HEK293T (cell line): ENCODE measurements at places on chromosomes 16 and 17.

- no peak for DNase-seq
These were observed 18.8 kb downstream of the ADORA2B start for GRCh38 chr17:15963670-15964110.

DNA sequence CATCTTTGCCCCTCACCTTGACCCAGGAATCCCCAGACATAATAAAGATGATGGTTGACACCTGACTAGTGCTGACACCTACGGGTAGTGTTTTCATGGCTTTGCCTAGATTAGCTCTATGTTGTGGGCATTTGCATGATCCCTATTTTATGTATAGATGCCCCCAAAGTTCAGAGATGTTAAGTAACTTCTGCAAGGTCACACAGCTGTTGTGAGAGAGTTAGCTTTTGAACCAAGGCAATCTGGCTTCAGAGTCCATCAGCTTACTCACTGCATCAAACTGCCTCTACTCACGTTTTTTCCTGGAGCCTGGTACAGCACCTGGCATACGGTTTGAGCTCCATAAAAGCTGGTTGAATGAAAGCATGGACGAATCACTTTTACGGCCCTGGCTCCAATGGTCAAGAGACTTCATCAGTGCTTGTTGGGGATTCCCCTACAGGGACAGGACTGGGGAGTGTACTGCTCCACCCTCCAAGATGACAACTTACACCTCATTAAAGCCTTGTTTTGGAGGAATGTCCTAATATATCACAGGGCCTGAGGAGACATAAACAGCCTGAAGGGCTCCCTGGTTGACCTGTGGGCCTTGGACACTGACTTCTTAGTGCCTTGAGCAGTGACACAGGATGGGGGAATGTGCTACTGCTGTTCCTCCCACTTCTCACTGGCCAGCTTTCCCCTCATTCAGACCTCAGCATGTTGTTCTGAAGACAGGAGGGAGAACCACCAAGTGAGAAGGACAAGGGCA lies 193.2 kb upstream of the ASIC2 start:
- DNase-seq: no peak

DNA sequence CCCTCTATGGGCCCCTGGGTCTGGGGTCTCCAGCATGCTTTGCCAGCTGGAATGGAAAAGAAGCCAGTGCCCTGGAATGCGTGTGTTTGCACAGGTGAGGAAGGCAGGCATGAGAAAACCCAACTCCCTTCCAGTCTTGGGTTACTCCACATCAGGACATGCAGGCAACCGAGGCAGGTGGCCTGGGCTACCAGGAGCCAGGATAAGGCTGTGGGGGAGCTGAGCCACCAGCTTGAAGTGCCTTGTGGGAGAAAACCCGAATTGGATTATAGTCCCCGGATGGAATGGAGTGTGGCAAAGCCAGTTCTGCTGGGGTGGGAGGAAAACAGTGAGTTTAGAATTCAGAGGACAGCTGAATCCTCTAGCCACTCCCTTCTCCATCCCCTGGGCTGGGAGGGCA lies 7.2 kb downstream of the SRCIN1 start:
- DNase-seq: peak; percentile 75

- DNase-seq: no peak
These were observed 46.3 kb downstream of the CYB5D2 start for GRCh38 chr17:4189280-4189679.

DNA sequence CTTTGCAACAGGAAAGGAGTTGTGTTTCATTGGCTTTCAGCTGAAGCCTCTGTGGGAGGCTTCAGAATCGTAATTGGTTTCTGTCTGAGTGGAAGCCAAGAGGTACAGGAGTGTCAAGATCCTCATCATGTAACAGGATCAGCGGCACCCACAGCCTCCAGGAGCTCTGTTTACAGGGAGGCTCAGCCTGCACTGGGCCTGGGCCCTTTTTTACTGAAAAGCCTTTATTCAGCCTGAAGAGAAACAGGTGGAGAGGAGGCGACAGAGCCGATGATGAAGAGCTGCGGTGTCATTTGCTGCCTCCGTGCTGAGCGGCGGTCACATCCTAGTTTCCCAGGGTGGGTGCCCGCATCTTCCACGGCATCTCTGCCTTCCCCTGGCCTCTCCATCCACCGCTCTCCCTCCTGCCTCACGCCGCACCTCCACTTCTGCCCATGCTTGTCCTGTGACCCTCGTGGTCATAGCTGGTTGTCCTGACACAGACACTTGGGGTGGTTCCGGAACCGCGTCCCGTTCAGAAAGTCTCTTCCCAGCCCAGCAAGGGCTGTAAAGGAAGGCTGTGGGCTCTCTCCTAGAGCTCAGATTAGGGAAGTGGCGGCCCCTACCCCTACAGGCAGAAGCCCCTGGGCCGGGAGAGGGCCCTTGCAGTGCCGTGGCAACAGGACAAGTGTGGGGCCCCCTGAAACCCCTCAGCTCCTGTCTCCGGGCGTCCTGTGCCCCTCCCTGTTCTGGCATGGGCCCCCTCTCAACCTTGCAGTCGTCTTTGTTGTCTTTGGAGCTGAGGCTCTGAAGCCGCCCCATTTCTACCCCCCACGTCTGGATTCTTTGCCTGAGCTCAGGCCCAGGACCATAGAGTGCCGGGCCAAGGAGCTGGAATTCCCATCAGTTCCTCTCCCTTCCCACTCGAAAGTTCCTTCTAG lies 53.9 kb upstream of the CHMP6 start:
- no peak for DNase-seq

GRCh38 chr17:78343187-78343542 lies 16.7 kb downstream of the SOCS3 start:
- no peak for DNase-seq

- no peak for DNase-seq
These were observed 712 bp downstream of the HOXB4 start for GRCh38 chr17:48577330-48577945.

- DNase-seq: no peak
These were observed 3.8 kb downstream of the OR4D2 start for GRCh38 chr17:58170622-58171021.

DNA sequence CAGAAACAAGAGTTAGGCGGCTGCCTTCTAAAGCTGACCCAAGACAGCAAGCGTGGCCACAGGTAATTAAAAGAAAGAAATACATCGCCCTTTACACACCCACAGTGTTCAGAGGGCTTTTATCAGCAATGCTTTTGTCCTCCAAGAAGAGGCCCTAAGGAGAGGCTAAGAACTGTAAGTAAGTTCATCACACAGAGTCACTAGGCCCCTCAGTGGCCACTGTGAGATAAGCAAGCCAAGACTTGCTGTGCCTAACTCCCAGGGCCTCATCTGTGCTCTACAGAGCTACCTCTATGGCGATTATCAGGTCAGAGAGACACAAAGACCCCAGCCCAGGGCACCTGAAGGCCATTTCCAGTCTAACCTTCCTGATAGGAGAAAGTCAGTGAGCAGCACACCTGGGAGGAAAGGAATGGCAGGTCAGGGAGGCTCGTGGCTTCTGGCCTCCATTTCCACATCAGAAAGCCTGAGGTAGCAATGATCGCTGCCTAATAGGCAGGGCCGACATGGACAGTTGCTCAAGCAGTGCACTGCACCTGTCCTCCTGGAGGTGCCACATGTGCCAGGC lies 545.2 kb upstream of the CDH11 start:
- no peak for DNase-seq

DNA sequence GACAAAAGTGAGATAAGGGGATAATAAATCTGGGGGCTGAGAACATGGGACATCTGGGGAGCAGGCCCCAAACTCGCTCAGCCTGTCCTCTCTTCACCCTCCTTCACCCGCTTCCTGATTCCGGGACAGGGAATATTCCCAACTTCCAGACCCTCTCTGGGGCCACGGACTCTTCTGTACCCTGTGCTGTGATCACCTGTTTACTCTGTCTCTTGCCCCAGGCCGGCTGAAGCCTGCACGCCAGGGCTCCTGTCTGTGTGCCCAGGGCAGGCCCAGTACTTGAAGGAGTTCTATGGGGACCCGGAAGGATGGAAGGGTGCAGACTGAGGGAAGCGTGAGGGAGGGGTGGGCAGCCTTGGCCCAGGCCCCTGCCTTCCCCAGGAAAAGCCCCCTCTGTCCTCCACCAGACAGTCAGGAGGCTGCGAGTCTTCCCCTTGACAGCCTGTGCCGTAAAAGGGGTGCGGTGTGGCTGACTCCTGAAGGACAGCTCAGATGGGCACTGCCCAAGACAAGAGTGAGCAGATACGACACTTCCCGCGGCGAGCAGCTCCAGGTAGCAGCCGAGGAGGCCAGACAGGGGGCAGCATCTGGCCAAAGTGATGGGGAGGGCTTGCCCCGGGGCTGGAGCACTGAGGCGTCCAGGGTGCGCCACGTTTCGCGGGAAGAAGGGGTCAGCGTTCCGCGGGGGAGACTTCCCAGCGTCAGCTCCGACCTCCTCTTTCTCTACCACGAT lies 1.0 kb upstream of the CCNF start:
- DNase-seq: peak; percentile 22

DNA sequence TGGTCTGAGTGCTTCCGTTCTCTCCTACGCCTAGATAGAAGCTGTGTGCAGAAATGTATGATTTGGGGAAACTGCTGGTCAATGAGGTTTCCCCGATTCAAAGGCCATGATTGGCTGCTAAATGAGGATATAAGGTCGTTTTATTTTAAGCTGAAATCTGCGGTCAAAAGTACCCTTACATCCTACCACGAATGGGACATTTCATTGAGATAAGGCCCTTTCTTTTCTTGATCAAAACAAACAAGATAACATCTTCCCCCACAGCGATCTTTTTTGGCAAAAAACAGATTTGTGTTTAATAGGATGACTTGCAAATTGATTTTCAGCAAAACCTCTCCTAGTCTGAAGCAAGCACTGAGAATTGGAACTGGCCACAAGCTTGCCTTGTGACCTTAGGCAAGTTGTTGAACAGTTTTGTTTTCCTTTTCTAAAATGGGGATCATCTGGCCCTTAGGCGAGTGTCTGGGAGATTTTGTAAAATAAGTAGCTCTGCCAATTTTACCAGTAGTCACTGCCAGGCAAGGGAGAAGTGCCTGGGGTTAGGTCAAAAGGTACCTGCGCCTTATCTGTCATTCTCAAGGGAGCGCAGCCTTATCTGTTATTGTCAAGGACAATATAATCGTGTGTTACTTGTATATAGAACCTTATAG lies 635 bp downstream of the SCPEP1 start:
- DNase-seq: no peak

DNA sequence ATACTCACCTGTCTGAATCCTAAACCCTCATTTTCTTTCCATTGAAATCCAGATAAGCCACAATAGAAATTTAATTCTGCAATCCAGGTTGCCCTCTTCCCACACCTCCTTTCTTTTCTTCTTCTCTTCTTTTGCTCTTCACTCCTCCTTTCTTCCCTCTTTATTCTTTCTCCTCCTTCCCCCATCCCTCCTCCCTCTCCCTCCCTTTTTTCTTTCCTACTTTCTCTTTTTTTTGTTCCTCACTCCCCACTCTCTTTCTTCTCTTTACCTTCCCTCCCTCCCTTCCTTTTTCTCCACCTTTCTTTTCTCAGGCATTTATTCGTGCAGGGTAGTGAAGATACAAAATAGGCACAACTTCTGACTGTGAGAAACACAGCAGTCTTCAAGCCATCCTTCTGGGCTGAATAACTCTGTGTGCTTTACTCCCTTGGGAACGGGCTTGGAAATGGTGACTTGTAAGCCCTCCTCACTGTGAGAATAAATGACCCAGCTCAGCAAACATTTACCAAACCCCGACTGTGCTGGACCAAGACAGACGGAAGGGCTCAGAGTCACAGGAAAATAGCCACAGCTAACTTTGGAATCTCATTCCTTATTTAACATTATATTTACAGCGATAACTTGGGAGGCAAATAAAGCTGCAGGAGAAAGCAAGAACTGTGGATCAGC lies 140.8 kb downstream of the HAPSTR1 start:
- DNase-seq: no peak

DNA sequence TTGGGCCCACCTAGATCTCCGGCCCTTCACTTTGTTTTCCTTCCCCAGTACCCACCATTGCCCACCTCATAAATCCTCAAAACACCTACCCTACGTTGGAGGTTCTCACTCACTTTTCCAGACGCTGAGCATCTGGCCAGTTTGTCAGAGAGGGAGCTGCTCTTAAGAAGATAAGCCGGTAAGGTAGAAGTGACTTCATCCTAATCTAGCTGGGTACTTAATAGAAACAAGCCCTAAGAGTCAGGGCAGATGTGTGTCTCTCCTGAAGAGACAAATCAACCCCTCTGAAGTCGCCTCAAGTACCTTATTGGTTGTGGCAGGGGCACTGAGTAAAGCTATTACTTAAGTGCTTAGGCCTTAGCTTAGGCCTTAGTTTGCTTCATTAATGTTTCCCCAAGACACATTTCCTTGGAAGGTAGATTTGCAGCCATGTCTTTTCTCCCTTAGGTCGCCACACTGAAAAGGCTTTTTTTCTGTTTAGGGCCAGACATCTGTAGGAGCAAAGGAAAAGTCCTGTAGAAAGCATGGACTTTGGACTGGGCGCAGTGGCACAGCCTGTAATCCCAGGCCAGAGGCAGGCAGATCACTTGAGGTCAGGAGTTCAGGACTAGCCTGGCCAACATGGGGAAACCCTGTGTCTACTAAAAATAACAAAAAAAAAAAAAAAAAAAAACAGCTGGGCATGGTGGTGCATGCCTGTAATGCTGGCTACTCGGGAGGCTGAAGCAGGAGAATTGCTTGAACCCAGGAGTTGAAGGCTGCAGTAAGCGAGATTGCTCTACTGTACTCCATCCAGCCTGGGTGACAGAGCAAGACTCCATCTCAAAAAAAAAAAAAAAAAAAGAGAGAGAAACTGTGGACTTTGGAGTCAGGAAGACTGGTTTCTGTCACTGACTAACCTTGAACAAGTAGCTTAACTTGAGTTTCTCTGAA lies 1.0 kb downstream of the TACO1 start:
- DNase-seq: no peak

GRCh38 chr17:80425835-80426426 lies 11.0 kb downstream of the ENDOV start:
- DNase-seq: no peak

- no peak for DNase-seq
These were observed 6.2 kb upstream of the C1QTNF1 start for GRCh38 chr17:79017546-79018369.

DNA sequence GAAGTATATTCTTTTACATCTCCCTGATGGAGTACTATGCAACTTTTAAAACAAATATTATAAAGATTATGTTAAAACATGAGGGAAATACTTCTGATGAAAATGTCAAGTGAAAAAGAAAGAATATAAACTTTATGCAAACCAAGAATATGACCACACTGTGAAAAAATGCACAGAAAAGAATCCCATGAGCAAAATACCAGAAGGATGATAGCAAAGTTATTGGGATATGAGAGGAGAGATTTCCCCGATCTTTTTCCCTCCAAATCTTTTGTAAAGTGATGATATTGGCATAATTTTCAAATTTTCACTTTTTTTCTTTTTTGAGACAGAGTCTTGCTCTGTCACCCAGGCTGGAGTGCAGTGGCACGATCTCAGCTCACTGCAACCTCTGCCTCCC lies 36.6 kb upstream of the SMURF2 start:
- DNase-seq: no peak

DNA sequence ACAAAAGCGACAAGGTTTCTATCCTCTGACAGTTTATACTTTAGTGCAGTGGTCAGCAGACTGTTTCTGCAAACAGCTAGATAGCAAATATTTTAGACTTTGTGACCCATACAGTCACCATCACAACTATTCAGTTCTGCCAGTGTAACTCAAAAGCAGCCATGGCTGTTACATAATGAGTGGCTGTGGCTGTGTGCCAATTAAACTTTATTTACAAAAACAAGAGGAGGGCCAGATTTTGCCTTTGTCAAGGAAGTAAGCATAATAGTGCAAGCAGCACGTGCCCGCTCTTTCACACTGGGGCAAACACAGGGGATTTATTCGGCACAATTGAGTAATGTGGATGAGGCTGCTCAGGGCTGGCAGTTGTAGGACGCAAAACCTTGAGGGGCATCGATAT lies 551.5 kb downstream of the MAF start:
- DNase-seq: no peak

GRCh38 chr16:4301968-4302367 lies 13.9 kb upstream of the GLIS2 start:
- no peak for DNase-seq

- DNase-seq: no peak
These were observed 93.5 kb downstream of the WWOX start for GRCh38 chr16:78192734-78193488.
